ENCODE measurements at places on chromosomes 6 and 20. TPM values are rescaled to one million over a fixed set of nuclear protein-coding genes. Genes with fewer than 3 reads are reported as not detected.

The UBE3D gene
- 3.6 TPM for total RNA-seq

DNA sequence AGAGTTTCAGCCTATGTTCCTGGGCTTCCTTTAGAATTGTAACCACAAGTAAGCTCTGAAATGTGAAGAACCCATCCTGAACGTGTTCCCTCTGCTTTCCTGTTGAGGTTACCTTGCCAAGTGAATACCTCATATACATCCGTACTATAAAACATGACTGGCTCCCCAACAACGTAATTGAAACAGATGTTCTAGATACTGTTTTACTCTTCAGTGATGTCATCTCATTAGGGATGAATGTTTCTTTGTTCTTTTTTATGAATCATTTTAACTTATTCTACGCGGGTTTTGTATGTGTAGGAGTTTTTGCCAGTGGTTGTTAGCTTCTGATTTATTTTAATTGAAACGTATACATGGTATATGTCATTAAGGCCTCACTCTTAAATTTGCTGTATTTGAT, 166.8 kb downstream of the SAMD5 start:
- DNase-seq, result no peak

DNA sequence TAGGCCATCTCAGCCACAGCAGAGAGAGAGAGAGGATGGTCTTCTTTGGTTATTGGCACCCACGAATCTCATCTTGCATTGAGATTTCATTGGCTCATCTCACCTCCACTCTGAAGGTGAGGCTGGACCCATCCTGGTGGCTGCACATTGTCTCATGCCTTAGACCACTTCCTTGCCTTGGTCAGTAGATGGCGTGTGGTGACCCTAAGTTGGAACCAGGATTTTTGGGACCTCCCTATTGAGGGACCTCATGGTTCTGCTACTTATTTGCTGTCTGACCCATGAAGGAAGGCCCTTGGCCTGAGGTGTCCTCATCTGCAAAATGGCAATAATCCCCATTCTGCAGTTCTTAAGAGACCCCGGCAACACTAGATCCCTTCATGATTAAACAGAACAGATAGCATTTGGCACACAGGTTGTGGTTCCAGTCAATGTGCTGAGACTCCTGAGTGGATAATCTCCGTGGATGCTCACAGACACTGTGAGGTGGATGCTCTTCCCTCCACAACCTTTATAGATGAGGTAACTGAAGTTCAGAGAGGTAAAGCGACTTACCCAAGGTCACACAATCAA, 21.5 kb upstream of the AAR2 start:
- DNase-seq, result no peak

- no peak for DNase-seq
Observed at GRCh38 chr6:154127657-154128056, 88.6 kb downstream of the OPRM1 start.

Data from mucosa of gallbladder (tissue), 1 donor.